NB4 (cell line): ENCODE measurements at places on chromosomes 4 and X.

- DNase-seq = no peak
Measured at GRCh38 chrX:128805236-128805635, 718.1 kb downstream of the SMARCA1 start.

GRCh38 chr4:148429206-148429605, 13.0 kb downstream of the NR3C2 start:
- no peak for DNase-seq

DNA sequence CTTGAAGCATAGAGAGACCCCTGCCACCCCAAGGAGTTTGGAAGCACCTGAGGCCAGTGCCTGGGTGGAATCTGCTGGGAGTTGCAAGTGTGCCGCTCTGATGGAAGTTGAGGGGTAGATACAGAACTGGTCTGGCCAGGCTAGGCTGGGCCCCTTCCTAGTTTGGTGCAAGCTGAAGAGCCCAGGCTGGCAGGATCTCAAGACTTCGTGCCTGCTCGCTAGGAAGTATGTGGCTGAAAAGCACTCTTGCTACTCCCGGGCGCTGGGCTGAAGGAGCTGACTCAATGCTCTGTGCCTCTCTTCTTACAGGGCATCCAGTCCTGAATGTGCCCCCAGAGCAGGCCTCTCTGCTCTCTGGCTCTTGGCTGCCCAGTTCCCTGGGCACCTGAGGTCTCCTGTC, 51.7 kb upstream of the PJA1 start:
- DNase-seq = no peak

GRCh38 chr4:182293691-182294255, 50.6 kb downstream of the TENM3 start:
- no peak for DNase-seq

GRCh38 chr4:826508-827208, 729 bp upstream of the CPLX1 start:
- no peak for DNase-seq

GRCh38 chrX:68536429-68536828, 37.6 kb downstream of the YIPF6 start:
- DNase-seq = no peak

- no peak for DNase-seq
Measured at GRCh38 chr4:156293657-156294297, 340.1 kb upstream of the CTSO start.

- no peak for DNase-seq
Measured at GRCh38 chrX:97021680-97022079, 138.0 kb downstream of the RPA4 start.

- no peak for DNase-seq
Measured at GRCh38 chrX:54492340-54492739, 3.7 kb downstream of the FGD1 start.

GRCh38 chrX:68354879-68355628, 78.2 kb downstream of the OPHN1 start:
- DNase-seq = no peak

- peak; percentile 55 for DNase-seq
Measured at GRCh38 chrX:7586126-7586525, 256.8 kb upstream of the VCX start.

- DNase-seq = peak; percentile 57
Measured at GRCh38 chrX:40734971-40735324, 394 bp downstream of the MED14 start.
